ENCODE measurements at places on chromosomes 1 and 21. TPM values are rescaled to one million over a fixed set of nuclear protein-coding genes. Genes with fewer than 3 reads are reported as not detected.

TRIM63 gene
- total RNA-seq, result not detected

PPIAL4G gene
- total RNA-seq, result not detected

SELENBP1 gene
- 4.0 TPM for total RNA-seq

RPE65 gene
- not detected for total RNA-seq

CFAP74 gene
- not detected for total RNA-seq

APCS gene
- total RNA-seq, result not detected

WDR64 gene
- total RNA-seq, result not detected

ANKRD34A gene
- total RNA-seq, result 0.25 TPM

FCRLA gene
- total RNA-seq, result 8.4 TPM

XCL1 gene
- total RNA-seq, result not detected

RNF207 gene
- 30.3 TPM for total RNA-seq

FGR gene
- total RNA-seq, result not detected

WNT9A gene
- 2.1 TPM for total RNA-seq

TRABD2B gene
- total RNA-seq, result not detected

PTP4A2 gene
- total RNA-seq, result 379 TPM

CELA2B gene
- total RNA-seq, result not detected

PLPPR4 gene
- 1.8 TPM for total RNA-seq

LCE1C gene
- total RNA-seq, result not detected

CFAP57 gene
- 0.32 TPM for total RNA-seq

VCAM1 gene
- 1.4 TPM for total RNA-seq

IGSF5 gene
- not detected for total RNA-seq

IGSF21 gene
- total RNA-seq, result not detected

MX2 gene
- 0.54 TPM for total RNA-seq

FAM151A gene
- not detected for total RNA-seq

PCP4 gene
- not detected for total RNA-seq

MARK1 gene
- 0.65 TPM for total RNA-seq

PKP1 gene
- total RNA-seq, result 0.13 TPM

LRRC8C gene
- total RNA-seq, result 5.7 TPM

RAB13 gene
- total RNA-seq, result 33.1 TPM

RGS8 gene
- total RNA-seq, result not detected

SAMD13 gene
- 0.51 TPM for total RNA-seq

SLAMF6 gene
- total RNA-seq, result not detected

SFN gene
- total RNA-seq, result not detected

IQGAP3 gene
- 12.5 TPM for total RNA-seq

TNFAIP8L2 gene
- total RNA-seq, result not detected

IL12RB2 gene
- not detected for total RNA-seq

SIK1 gene
- total RNA-seq, result under 0.01 TPM

KRTAP20-1 gene
- not detected for total RNA-seq

TMEM201 gene
- 5.7 TPM for total RNA-seq

TMPRSS15 gene
- total RNA-seq, result not detected

OR2L3 gene
- total RNA-seq, result not detected

PFKL gene
- total RNA-seq, result 270 TPM

LAPTM5 gene
- total RNA-seq, result not detected

ATP5PB gene
- 226 TPM for total RNA-seq

MOB3C gene
- total RNA-seq, result 5.9 TPM

TRIM67 gene
- total RNA-seq, result not detected

SPRR2F gene
- total RNA-seq, result not detected

RCSD1 gene
- total RNA-seq, result not detected

TINAGL1 gene
- 4.7 TPM for total RNA-seq

EFNA3 gene
- total RNA-seq, result 1.4 TPM

Measured in GM23248 (cell line).